ENCODE measurements at places on chromosomes 12 and 14.

GRCh38 chr12:130161261-130162243 lies 712 bp upstream of the FZD10 start:
- DNase-seq = no peak

GRCh38 chr14:57530571-57530970 lies 36.9 kb upstream of the CCDC198 start:
- DNase-seq = no peak

GRCh38 chr14:103522649-103523574 lies at the start of gene CKB:
CKB (minus strand) TSS chr14:103522830; CDS start chr14:103522493, 337 bp downstream.
- no peak for DNase-seq

DNA sequence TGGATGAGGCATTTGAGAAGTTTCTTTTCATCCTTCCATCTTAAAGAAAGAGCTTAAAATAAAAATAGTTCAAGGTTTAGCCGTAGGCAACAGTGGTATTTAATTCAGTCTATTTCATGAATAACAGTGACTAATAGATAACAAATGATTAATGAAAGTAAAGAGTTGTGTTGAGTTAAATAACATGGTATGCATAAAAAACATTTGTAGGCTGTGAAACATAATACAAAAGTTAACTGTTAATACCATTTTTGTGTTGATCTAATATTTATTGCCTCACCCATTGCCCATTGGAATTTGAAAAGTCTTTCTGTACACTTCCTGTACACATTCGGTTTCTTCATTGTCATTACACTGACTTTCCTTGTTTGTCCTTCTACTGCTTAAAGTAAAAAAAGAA lies 108.6 kb upstream of the PDE3A start:
- DNase-seq = no peak

DNA sequence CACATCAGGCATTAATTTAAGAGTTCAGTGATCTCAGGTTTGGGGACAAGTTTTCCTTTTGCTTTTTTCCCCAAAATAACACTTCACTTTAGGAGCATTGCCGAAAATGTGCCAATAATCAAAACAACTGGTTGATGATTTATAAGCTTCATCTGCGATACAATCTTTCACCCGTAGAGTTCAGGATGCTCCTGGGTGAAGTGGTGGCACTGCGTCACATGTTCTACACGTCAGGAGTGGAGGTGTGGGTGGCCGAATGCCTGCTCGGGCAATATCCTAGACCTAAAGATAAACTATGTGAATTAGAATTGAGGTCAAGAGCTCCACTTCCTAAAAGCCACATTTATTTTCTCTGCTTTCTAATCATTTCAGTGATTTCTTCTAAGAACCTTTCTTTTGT lies 70.9 kb upstream of the DICER1 start:
- no peak for DNase-seq

GRCh38 chr14:72928872-72929271 lies 2.6 kb downstream of the DCAF4 start:
- no peak for DNase-seq

GRCh38 chr14:98904677-98905076 lies 367.3 kb downstream of the BCL11B start:
- no peak for DNase-seq

DNA sequence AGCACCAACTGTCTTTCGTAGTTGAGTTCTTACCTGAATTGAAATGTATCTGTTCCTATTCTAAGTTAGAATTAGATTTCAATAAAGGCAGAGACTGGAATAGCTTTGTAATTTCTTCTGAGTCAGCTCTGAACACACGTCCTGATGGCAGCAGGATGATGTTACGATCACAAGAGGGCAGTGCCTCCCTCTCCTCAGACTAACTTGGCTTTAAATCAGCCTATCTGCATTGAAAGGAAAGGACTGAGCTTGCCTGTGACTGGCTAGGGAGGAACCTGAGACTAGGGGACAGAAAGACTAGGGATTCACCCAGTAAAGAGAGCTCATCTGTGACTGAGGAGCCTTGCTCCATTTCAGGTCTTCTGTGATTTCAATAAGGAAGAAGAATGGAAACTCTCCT lies 323.7 kb upstream of the OR4E1 start:
- no peak for DNase-seq

DNA sequence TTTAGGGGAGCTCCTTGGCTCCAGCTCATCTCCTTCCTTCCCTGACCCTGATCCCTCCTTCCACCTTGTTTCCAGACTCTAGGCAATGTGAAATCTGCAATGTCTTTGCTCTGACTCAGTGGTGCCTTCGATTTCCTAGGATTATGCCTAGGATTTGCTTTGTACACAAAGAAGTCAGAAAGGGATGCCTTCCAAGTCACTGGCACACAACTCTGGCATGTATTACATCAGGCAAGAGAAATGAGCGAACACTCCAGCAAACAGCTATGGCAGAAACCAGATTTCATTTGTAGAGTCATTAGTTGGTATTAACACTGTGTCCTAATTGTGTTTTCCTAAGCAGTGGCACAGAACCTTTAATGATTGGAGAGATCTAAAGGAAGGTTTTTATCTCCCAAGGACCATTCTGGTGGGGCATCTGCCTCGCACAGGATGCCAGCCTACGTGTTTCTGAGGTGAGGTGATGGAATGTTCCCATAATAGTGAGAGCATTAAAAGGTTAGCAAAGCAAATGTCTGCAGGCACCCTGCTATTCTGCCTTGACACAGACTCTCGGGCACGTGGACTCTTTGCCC lies 84.9 kb downstream of the WSCD2 start:
- no peak for DNase-seq

- no peak for DNase-seq
These were observed 2.1 kb downstream of the PNN start for GRCh38 chr14:39177168-39177545.

- no peak for DNase-seq
These were observed 51.6 kb downstream of the SPTB start for GRCh38 chr14:64828071-64828470.

GRCh38 chr14:96874127-96874526 lies 76.9 kb downstream of the VRK1 start:
- DNase-seq = no peak
